ENCODE measurements at places on chromosomes 4 and X. TPM values are rescaled to one million over a fixed set of nuclear protein-coding genes. Genes with fewer than 3 reads are reported as not detected.

The GATB gene
- 17.3 TPM for polyA plus RNA-seq

The FAAH2 gene
- polyA plus RNA-seq, result 1.3 TPM

The ADH5 gene
- 227 TPM for polyA plus RNA-seq

The ARFIP1 gene
- polyA plus RNA-seq, result 45.5 TPM

The GUCY2F gene
- polyA plus RNA-seq, result not detected

- DNase-seq, result no peak
Observed at GRCh38 chrX:137848266-137848905, 282.5 kb downstream of the ZIC3 start.

- DNase-seq, result no peak
Observed at GRCh38 chr4:2247128-2248043, 5.5 kb upstream of the HAUS3 start.

GRCh38 chrX:19875050-19875431, 12.4 kb downstream of the SH3KBP1 start:
- no peak for DNase-seq

DNA sequence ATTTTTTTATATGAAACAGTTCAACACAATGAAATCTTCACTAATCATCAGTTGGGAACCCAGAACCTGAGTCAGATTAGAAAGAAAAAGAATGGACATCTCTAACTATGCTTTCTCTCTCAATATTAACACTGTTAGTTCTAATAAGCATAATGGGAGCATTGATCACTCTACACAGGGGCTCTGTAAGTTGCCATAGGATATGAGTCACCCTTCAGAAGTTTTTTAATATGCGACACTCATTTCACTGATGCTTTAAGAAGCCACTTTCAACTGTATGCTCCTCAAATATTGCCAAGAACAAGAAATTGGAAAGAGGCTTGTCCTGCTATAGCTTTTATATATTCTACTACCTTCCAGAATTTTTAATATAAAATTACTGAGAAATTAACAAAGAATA, 187.0 kb downstream of the AASDH start:
- no peak for DNase-seq

DNA sequence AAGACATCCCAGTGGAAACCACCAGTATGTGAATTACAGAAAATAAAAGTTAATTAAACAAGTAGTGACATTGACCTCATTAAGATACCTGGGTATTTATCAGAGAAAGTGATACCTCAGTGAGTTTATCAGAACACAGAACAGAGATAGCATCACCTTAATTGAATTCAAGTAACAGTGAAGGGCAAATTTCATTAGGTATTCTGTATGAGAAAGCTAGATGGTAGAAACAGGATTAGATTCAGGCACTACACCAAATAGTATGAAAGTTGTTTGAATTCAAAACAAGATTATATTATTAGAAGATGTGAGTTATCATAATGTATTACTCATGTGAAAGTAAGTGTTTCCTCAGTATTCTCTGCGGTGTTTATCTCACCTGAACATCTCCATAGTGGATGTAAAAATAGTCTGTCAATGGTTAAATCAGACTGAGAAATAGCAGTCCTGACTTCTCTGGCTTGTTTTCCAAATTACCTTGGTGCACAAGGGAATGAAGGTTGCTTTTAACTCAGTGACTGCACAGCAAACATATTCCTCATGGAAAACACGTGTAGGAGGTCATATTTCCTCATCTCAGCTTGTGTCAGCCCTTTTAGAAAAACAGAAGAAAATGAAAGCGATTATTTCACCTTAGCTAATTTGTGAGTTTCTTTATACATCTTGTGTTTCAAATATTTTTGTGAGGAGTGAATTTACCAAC, 79.9 kb upstream of the PCDH18 start:
- DNase-seq, result no peak

DNA sequence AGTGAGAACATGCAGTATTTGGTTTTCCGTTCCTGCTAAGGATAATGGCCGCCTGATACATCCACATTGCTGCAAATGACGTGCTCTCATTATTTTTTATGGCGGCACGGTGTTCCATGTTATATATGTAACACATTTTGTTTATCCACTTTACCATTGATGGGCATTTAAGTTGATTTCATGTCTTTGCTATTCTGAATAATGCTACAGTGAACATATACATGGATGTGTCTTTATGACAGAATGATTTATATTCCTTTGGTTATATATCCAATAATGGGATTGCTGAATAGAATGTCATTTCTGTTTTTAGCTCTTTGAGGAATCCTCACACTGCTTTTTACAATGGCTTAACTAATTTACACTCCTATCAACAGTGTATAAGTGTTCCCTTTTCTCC, 1223.2 kb downstream of the RAPGEF2 start:
- no peak for DNase-seq

DNA sequence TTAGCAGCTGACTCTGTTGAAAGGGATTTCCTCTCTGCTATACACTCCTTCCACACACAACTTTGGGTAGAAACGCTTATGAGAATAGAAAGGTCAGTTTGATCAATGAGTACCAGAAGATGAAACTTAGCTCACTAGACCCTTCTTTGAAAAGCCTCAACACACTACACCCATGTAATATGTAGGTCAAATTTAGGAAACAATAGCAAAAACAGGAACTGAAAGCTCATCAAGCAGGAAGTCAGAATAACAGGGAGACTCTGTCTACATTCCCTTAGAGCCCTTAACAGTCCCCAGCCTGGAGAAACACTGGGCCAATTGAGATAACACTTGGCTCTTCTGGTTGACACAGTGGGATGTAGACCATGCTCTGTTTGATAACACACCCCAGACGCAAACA, 30.7 kb downstream of the SRPX2 start:
- DNase-seq, result no peak

Measured in left renal pelvis (tissue), 4 donors.